ENCODE measurements at places on chromosomes 5 and 9.

DNA sequence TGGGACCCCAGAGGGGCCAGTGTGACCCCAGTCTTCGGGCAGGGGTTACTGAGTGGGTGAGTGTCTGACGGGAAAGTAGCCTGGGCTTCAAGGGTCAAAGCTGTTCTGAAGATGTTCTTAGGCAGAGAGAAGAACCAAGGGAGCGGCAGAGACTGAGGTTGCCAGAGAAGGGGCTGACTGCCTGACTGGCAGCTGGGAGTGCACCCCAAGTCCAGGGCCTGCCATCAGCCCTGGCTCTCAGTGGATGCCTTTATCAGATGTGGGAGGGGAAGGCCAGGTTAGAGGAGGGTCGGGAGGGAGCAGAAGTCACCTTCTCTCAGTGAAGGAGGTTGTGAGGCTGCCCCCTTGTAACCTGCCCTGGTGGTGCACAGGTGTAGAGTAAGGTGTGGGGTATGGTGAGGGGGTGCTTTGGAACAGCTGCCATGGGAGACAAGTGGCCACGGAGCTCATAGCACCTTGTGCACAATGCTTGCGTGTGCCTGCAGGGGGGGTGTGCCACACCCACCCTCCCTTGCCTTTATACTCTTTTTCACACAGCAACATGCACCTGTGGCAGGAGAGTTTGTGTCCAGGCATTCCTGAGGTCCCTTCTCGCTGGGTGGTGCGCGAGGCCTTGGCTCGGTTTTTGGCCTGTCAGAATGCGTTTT lies 18.9 kb downstream of the RALGPS1 start:
- no peak for DNase-seq

DNA sequence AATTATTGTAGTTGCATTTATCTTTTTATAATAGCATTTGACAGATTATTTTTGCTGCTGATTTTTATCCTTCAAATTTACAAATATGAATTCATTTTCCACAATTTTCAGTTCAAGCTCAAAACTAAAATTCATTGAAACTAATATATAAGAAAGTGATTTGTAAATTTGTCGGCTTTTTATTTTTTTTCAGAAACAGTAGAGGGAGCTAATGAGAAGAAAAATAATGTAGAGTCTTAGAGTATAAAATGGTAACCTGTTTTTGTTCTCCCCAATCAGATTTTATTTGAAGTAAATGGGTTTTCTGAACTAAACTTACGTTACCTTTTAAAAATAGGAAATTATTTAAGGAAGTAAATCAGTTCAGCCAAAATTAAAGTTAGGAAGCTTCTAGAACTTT lies 19.2 kb downstream of the PRRC1 start:
- DNase-seq = no peak

DNA sequence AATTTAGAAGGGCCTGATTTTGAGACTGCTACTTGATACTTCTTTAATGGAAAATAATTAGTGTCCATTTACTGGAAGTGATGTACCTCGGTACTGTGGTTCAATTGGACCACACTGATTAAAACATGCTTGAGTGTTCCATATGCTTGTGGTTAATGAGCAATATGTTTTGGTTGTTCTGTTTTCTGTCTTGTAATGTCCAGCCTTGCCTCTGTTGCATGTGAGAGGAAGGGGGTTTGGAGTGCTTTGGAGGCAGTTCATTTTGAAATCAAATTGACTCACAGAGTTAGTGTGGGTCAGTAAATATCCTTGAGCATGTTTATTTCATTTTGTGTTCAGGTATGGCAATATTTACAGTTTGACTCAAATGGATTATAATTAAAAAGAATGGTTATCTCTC lies 334.4 kb downstream of the ARHGEF28 start:
- no peak for DNase-seq

DNA sequence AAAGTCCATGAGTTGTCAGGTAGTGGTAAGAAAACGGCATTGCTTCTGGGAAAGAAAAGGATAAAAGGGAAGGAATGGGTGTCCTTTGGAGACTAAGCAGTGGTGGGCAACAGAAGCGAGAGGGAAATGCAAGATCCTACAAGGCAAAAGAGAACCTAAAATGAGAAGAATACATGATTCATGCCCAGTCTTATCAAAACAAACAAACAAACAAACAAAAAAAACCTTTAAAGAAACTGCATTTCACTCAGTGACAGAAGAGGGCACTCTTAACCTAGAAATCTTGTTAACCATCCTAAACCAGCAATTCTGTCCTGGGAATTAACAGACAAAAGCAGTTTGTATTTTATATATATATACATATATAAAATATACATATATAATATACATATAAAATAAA lies 88.5 kb downstream of the SUSD1 start:
- no peak for DNase-seq

- no peak for DNase-seq
Observed at GRCh38 chr9:13410566-13411031, 131.1 kb upstream of the MPDZ start.

DNA sequence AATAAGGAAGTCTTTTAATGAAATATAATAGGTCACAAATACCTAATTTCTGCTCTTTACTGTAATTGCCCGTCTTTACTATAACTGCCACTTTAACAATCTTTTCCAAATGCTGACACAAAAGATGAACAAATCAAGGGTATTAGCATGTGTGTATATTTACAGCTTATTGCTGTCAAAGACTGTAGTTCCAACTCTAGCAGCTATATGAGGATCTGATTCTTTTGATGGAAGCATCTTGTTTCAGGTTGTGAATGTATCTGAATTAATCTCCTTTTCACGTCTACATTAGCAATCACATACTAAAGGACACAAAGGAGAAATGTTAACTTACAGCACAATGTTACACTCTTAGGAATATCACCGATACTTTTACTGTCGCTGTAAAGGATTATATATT lies 27.9 kb downstream of the RFX3 start:
- no peak for DNase-seq

GRCh38 chr5:163305655-163306054 lies 131.7 kb upstream of the CCNG1 start:
- DNase-seq = no peak

DNA sequence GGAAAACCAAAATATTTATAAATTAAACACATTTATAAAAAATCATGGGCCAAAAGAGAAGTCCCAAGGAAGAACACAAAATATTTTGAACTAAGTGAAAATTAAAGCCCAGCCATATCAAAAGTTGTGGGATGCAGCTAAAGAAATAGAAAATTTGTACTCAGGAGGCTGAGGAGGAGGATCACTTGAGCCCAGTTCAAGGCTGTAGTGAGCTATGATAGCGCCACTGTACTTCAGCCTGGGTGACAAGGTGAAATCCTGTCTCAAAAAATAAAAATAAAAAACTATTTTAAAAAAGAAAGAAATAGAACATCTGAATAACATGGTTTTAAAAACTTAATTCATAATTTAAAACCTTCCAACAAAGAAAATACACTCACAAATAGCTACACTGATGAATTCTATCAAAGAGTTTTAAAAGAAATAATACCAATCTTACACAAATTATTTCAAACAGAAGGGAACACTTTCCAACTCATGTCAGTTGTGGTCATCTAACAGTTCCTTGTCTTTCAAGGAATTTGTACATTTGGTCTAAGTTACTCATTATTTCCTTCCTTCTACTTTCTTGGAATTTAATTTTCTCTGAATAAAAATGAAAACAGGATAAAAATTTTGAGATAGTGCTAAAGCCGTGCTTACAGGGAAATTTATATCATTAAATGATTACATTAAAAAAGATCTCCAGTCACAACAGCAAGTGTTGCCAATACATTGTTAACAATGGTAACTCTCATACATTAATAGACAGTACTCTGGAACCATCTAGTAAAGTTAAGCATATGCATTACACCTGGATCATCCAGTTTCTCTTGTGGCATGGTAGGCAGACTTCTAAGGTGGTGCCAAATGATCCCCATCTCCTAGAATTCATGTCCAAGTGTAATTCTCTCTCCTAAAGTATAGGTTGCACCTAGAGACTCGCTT lies 17.8 kb downstream of the PTBP3 start:
- DNase-seq = no peak

DNA sequence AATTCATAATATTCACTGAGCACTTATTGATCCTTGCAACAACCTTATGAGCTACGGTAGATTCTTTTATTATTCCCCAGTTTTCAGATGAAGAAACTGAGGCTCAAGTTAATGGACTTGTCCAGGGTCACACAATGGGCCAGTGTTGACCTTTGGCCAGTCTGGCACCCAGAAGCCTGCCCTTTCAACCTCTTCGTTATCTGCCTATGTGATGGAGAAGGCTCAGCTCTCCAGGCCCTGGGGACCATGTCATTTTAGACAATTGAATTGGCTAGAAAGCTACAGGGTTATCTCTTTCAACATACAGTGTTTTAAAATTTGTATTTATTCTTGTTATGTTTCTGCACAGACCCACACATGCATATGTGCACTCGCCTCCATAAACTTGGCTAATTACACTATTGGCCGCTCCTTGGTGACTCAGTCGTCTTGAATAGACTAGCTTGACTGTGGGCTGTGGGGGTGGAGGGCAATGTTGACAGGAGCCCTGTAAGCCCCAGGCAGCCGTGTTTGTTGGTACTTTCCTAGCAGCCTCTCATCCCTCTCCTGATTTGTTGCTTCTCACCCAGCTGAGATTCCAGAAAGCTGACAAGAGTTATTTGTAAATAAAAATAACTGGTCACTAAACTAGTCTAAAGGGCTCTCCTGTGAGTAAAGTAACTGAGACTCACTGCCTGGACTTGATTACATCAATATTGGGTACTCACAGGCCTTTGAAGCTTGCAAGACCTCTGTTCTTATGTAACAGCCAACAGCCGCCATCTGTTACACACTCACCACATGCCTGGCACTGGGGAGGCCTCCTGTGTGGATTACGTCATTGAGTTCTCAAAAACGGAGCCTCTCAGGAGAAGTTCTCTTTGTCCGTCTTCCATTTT lies 8.5 kb upstream of the ANGPTL2 start:
- DNase-seq = no peak

- DNase-seq = no peak
Observed at GRCh38 chr9:110808599-110808980, 140.0 kb downstream of the MUSK start.

DNA sequence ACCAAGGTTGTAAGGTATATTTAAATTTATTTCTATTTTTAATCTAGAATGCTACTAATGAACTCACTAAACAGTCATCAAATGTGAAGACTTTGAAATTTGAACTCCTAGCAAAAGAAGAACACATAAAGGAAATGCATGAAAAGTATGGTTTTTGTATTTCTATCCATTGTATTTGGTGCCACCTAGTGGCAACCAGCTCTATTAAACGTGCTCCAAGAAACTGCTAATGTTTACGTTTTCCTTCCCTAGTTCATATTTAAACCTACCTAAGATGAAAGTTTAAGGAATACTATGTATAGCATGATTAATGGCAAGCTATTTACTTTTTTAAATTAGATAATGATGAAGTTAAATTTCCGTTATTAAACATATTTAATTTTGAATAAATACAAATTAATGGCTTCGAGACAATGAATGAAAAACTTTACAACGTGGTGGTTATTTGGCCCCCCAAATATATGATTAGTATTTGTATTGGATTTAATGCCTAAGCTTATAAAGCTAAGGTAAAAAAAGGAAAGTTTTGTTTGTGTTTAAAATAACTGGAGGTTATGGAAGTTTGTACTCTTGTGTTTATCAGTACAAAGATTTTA lies 115.9 kb upstream of the SH3GL2 start:
- DNase-seq = no peak

DNA sequence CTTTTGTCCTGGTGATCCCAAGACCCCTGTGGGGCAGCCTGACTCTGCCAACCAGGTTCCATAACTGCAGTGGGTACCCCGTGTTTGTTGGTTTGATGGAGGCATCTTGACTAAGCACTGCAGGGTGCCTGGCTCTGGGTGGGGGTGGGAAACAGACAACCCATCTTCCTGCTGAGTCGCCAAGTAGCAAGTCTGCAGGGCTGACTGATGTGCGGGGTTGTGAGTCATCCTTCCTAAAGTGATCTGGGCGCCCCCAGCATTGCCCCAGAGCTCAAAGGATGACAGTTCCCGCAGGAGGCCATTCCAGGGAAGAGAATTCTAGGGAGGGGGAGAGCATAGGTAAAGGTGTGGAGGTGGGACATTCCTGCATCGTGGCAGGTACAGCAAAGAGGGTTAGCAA lies 23.5 kb downstream of the DAB2IP start:
- no peak for DNase-seq

GRCh38 chr5:108818613-108819272 lies 71.0 kb downstream of the FER start:
- no peak for DNase-seq

DNA sequence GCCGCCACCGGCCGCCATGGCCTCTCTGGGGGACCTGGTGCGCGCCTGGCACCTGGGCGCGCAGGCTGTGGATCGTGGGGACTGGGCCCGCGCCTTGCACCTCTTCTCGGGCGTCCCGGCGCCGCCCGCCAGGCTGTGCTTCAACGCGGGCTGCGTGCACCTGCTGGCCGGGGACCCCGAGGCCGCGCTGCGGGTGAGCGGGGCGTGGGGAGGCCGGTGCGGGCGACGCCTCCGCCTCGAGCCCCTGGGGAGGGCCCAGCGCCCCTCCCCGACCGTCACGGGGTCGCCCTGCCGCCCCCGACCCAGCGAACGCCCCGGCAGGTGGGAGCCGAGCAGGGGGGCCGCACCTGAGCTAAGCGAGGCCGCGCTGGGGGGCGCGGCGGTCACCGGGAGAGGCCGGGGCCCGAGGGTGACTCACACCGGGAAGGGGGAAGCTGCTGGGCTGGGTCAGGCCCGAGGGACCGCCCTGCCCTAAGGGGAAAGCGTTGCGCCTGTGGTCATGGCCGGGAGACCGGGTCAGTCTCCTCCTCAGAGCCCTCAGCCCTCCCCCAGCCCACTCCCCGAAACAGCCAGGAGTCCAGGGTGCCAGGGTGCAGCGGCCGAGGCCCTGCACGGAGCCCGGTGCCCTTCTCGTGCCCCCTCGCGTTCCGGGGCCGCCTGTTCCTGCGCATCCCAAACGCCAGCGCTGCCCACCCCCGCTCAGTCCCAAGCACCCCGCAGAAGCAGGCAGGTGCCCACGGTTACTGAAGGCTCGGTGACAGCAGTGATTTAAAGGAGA lies 510 bp downstream of the NOXA1 start:
- DNase-seq = no peak

GRCh38 chr5:177249761-177250537 lies 53.6 kb downstream of the RAB24 start:
- no peak for DNase-seq

DNA sequence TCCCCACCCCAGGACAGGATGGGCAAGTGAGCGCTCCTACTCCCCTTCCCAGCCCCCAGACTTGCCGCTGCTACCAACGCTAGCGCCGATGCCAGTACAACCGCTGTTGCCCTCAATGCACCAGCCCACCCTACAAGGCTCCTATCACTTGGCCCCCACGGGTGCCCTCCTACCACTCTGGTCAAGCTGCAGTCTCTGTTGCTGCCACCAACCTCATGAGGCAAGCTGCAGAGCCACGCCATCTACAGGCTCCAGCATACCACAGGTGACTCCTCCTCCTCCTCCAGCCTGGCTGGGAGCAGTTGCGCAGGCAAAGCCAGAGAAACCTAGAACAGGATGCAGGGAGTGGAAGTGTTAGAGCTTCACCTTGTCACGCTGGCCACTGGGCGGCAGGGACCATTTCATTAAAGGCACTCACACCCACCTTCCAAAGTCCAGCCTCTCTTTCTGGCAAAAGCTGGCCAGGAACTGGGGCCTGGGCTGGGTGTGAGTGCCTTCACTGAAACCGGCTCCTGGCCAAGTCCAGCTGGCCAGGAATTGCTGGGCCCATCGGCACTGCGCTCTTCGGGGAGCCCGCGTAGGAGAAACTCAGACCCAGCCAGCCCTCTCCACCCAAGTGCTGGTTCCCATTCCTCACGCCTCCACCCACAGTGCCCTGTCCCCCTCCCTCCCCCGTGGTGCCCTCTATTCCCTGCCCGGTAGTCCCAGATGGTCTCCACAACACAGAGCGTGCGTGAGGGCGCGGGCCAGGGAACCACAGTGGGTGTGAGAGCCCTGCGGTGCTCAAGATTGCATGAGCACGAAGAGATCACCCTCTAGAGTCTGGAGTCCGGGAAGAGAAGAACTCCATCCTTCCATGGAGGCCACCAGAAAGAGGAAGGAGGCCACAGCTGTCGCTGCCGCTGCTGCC lies 1.6 kb upstream of the PCAT7 start:
- DNase-seq = no peak
